Osteoblast (primary cell): ENCODE measurements at places on chromosomes 6 and 20.

GRCh38 chr6:51505434-51505833, 582.0 kb downstream of the PKHD1 start:
- no peaks in the 10 kb centered on the region for H3K36me3 ChIP-seq
- H3K4me1 ChIP-seq, result no peaks in the 10 kb centered on the region
- H3K27ac ChIP-seq, result no peak overlapping the region
- no peak overlapping the region for H3K4me3 ChIP-seq
- H3K27me3 ChIP-seq, result no peaks in the 10 kb centered on the region

GRCh38 chr20:21521596-21522480, 8.0 kb upstream of the NKX2-2 start:
- no peak overlapping the region for H3K4me3 ChIP-seq
- no peak for DNase-seq
- no peaks in the 10 kb centered on the region for H3K4me1 ChIP-seq
- H3K27ac ChIP-seq, result no peak overlapping the region

- peaks cover 29% of the 10 kb centered on the region for H3K36me3 ChIP-seq
- H3K27me3 ChIP-seq, result no peaks in the 10 kb centered on the region
- H3K27ac ChIP-seq, result no peak overlapping the region
Measured at GRCh38 chr6:155177363-155177961, 86.4 kb upstream of the CLDN20 start.

- no peak for DNase-seq
- H3K27ac ChIP-seq, result no peak overlapping the region
- peaks cover 10% of the 10 kb centered on the region for H3K36me3 ChIP-seq
- peaks cover 2% of the 10 kb centered on the region for H3K4me1 ChIP-seq
- H3K27me3 ChIP-seq, result no peaks in the 10 kb centered on the region
Measured at GRCh38 chr20:3106658-3107463, 22.3 kb upstream of the AVP start.

DNA sequence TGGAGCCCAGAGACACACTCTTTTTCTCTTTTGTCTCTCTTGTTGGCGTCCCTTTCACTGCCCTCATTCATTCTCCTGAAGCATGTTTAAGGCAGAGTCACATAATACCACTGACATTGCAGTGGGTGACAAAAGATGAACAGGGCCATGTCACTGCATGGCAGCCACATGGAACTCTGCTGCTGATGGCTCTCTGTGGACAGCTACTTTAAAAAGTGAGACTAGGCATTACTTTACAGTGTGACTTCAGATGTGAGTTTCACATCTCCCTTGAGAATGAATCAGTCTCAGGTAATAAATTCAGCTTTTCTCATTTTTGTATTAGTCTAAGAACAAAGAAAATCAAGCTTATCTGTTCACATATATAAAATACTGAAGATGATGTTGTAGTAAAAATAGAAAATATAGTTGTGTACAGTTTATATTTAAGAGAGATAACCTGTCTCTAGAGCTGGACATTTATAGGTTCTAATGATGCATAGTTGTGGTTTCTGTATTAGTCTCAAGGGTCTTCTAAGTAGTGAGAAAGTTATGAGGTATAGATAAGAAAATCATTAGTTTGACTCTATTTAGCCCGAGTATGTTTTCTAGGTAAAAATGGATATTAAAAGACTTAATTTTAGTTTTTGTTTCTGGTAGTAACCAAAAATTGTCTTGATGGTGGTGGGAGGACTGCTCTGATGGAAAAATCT, 6.1 kb downstream of the MRS2 start:
- no peak overlapping the region for H3K4me3 ChIP-seq
- peaks cover 36% of the 10 kb centered on the region for H3K36me3 ChIP-seq
- H3K27ac ChIP-seq, result no peak overlapping the region
- peak; percentile 19 for DNase-seq
